Stimulated activated effector memory CD8-positive, alpha-beta T cell treated with anti-CD3 and anti-CD28 coated beads, Interleukin-12 subunit alpha, Interleukin-12 subunit beta, amount 100 ng/mL, for 72 hours (primary cell): ENCODE measurements at places on chromosomes 5 and 9.
A peak's percentile ranks its signal among the peaks of the same experiment; 100 is the strongest.

GRCh38 chr9:124794902-124795491 is 18.1 kb downstream of the OLFML2A start:
- DNase-seq = no peak

DNA sequence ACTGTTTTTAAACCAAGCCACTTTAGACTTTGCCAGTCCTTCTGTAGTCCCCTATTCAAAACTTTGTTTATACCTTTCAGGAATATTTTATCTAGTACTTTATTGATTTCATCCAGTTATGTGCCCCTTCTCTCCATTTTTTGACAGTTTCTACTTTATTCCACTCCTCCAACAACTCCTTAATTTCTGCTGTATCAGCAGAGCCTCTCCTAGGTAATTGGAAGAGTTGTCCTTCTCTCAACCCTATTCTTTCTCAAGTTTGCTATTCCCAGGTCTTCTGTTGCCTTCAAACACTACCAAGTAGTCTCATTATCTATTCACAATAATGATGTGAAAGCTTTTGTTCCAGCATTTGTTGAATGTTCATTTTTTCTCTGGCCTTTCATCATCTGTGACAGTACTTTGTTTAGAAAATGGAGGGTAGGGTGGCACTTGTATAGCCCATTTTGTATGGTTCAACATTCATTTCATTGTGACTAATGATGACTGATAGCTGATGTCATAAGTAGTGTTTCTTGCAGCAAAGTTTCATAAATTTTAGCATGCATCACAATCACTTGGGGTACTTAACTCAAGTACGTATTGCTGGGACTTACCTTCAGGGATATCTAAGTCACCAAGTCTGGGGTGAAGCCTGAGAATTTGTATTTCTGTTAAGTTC is 204.4 kb upstream of the DMRT1 start:
- no peak for DNase-seq

DNA sequence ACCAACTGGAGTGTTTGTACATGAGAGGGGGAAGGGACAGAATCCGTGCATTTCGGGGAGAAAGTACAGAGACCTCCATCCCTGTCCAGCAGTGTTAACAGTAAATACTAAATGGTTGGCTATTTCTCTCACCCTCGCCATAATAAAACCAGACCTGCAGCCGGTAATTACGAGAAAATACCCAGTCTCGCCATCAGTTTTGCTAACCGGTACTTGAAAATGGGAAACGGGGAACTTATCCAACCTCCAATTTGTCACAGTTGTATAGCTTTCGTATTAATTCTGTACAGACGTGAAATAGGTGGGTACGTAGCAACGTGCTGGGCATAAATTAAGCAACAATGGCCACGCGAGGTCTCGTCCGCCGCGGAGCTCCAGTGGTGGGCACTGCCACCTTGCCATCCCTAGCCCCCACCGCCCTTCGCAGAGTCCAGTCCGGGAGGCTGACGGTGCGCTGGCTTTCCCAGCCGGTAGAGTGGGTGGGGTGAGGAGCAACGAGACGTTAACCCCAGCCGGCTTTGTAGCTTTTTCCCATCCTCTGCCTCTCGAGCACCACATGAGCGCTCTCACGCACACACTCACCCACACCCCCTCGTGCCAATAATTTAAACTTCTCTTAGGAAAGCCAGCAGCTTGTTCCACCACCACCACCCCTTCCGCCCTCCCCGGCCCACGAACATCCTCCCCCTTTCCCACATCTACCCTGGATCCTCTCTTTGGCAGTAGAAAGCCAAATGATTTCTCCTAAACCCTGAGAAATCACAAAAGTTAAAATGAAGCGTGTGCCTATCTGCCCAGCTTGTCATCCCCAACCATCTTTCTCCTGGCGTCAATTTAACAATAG is 1.8 kb downstream of the ELAVL2 start:
- DNase-seq = no peak

DNA sequence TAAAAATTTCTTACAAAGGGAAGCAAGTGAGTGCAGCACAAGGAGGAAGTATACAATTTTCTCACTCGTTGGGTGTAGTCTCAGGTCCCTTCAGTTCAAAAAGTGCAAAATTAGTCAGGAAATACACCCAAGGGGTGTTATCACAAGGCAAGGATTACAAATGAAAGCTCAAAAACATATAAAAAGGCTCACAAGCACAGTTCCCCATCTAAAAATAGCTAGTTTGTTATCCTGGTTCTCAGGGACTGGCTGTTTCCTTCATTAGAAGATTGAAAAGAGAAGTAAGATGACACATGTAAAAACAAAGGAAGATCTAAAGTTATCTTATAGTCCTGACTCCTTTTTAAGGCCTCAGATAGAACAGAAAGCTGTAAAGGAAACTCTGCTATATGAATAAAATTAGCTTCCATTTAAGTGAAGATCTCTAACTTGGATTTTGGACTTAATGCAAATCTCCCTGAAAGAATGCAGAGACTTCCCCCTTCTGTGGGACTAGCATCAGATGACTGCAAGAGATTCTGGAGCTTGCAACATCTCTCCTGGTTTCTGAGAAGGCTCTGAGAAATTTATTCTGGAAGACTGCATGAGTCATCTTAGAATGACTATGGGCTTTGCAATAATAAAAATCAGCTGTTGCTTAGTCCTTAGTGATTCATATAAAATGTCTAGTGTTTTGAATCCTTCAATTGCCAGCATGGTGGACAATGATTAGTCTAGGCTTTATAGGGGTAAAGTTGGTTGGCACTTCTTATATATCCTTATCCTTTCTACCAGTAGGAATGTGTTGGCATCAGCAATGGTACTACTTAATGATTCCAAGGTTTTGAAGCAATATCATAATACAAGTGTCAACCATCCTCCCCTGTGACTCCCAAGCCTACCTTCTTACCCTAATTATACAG is 25.4 kb downstream of the DAB2 start:
- no peak for DNase-seq

GRCh38 chr9:93884808-93885207 is 70.3 kb downstream of the BARX1 start:
- DNase-seq = no peak

DNA sequence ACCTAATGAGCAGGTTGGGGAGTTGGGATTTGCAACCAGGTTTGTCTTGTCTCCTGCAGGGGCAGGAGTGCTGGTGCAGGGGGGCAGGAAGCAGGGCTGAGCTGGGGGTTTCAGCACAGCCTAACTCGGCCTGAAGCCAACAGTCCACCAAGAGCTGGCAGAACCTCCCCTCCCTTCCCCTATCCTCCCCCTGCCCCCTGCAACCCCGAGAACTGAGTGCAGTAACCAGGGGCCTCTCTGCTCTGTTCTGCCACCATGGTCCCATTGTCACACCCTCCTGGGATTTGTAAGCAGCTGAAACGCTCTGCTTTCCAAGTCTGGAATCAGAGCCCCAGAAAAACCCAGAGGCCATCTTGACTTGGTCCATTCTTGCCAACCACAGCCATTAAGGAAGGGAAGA is 72.9 kb downstream of the ARHGEF37 start:
- no peak for DNase-seq

- no peak for DNase-seq
Observed at GRCh38 chr9:137956688-137957385, 79.3 kb downstream of the CACNA1B start.

DNA sequence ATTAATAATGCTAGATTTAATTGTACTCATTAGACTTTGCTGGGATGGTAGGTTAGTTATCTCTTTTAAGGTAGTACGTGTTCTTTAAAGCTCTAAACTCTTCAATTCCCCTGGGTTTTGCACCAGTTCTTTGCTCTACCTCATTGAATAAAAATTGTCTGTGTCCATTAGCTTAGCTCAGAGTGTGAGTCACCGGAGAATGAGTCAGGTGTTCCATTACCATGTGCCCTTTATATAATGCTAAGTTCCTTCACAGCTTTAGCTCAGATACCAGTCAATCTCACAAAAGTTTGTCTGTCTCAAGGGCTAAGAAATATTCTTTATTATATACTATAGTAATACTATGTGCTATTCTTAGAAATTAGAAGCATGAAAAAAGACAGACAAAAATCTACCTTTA is 339.4 kb downstream of the PRELID2 start:
- DNase-seq = no peak

DNA sequence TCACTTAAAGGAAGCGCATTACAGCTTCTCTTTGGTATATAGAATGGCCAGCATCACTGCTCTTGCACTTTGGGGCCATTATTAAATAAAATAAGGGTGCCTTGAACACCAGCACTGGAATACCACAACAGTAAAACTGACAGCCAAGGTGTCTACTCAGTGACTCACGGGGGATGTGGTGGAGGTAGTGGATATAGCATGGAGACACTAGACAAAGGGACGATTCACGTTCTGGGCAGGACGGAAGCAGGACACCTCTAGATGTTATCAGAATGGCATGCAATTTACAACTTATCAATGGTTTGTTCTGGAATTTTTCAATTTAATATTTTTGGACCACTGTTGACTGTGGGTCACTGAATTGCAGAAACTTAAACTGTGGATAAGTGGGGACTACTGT is 32.9 kb upstream of the PDE8B start:
- DNase-seq = no peak

- no peak for DNase-seq
Observed at GRCh38 chr5:67476531-67476930, 279.9 kb upstream of the CD180 start.

DNA sequence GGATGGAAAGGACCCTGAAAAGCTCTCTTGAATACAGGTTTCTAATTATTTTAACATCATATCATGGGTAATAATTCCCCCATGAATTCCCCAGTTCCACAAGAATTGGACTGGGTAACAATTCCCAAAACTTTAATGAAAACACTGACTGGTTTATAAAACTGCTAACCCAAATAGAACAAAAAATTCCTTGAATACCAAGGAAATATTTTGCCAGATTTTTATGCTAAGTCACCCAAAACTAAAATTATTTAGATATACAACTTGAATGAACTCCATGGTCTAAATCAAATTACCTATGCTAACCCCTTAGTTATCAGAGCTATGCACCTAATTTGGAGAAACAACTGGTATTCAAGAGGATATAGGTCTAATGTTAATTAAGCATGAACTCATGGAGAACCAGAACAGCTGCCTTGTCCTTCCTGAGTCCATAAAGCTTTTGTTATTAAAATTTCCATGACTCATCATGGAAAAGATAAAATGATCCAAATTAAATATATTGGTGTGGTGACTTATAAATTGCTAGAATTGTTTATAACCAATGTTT is 164.9 kb upstream of the TUT7 start:
- DNase-seq = no peak

GRCh38 chr9:99430301-99430700 is 208.2 kb downstream of the SEC61B start:
- no peak for DNase-seq

GRCh38 chr9:77511525-77511924 is 136.6 kb downstream of the GNA14 start:
- DNase-seq = no peak

GRCh38 chr5:79255786-79256557 is 20.0 kb downstream of the JMY start:
- DNase-seq = peak; percentile 21

- no peak for DNase-seq
Observed at GRCh38 chr5:154199263-154199662, 8.7 kb downstream of the GALNT10 start.

DNA sequence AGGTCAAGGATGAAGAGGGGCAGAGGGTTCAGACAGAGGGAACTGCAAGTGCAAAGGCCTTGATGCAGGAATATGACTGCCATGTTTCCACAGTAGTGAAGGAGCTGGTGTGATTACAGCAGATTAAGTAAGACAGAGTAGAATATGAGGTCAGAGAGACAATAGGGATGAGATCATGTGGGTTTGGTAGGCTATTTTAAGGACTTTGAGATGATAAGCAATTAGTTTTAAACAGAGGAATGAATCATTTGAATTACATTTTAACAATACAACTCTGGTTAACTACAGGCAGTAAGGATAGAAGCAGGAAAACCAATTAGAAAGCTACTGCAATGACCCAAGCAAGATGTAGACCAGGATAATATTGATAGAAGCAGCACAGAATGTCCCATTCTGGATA is 7.7 kb downstream of the CENPK start:
- no peak for DNase-seq

- DNase-seq = no peak
Observed at GRCh38 chr9:132242621-132243155, 80.8 kb downstream of the NTNG2 start.

- DNase-seq = no peak
Observed at GRCh38 chr5:38996123-38996522, 78.1 kb downstream of the RICTOR start.

- no peak for DNase-seq
Observed at GRCh38 chr5:62143268-62144229, 162.5 kb upstream of the KIF2A start.

- no peak for DNase-seq
Observed at GRCh38 chr5:154334406-154335064, 111.3 kb upstream of the SAP30L start.

- DNase-seq = no peak
Observed at GRCh38 chr5:54820346-54821134, 164.9 kb downstream of the ESM1 start.

GRCh38 chr9:130352586-130353285 is 87.2 kb downstream of the HMCN2 start:
- DNase-seq = no peak

- DNase-seq = no peak
Observed at GRCh38 chr5:107513337-107514085, 157.2 kb downstream of the EFNA5 start.

DNA sequence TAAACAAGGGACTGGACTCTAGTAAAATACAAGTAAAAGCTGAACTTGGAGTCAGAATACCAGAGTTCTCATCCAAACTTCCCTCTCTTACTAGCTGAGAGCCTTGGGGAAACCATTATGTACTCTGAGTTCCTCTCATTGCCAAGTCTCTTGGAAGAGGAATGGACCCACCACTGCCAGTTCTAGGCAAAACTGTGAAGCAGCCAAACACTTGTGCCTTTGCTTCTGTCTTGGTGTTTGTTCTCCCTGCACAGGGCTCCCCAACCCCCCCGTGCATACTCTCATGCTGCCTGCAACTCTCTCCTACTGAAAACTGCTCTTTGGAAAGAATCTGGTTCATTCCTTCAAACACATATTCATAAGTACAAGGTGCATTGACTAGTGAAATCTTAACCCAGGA is 102.6 kb downstream of the PDZD2 start:
- no peak for DNase-seq

DNA sequence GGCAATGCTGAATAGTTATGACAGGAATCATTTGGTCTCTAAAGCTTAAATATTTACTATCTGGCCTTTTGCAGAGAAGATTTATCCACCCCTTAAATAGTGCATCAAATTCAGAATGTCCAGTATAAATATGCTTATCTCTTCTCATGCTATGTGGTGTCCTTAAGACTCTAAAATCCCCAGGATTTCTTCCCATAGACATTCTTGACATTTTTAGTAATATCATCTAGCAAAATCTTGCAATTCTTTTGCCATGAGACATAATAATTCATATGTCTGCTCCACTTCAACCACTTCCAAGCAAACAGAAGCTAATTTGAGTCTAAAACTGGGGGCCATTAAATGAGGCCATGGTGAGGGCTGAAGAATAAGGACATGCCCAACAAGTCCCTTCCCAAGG is 1923.4 kb upstream of the CDH9 start:
- no peak for DNase-seq
